RCC 7860 (cell line): ENCODE measurements at places on chromosomes 2 and 18.
A peak's percentile ranks its signal among the peaks of the same experiment; 100 is the strongest.

- no peak for DNase-seq
These were observed 243.5 kb downstream of the ASXL3 start for GRCh38 chr18:33821503-33821902.

DNA sequence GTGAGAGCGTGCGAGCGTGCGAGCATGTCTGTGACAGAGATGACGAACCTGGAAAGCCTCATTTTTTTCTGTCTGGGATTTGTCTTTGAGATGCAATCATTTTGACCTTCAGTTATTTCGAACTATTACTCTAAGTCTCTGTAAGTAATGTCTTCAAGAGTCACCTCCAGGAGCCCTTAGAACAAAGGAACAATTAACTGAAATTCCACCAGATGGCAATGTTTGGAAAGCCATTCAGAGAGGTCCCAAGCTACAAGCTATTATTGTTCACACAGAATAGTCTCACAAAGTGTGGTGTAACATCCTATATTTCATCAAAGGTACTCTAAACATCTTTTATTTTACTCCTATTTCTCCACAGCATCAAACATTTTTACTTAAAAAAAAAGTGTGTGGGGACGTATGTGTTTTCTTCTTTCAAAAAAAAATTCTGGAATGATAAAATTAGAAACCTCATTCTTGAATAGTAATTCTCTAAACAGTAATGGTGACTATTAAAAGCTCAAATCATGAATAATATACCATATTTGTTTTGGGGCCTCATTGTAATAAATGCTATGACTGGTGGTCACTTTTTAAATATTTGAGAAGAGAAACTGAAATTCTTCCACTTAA lies 35.1 kb upstream of the MAPRE2 start:
- peak; percentile 42 for DNase-seq

DNA sequence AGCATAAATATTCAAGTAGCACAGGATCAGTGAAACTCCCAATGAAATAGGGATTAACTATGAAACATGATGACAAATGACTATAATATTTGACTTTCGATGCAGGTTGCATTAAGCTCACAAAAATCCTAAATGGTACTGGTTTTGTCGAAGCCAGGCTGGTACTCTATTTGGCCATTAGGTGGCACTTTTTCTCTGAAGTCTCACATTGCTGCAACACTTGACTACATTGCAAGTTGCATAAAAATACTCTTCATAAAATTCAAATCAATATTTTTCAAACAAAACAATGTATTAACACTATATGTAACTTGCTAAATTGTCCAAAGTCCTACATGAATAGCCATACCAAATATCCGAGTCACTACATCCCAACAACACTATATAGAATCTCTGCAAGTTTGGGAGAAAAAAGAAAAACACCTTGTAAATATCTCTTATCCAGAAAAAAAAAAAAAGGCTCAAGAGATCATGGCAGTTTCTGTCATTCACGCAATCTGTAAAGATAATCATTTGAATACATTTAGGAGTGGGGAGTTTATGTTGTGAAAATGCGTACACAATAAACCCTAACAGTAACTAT lies 9.5 kb downstream of the RTTN start:
- DNase-seq, result peak; percentile 32

DNA sequence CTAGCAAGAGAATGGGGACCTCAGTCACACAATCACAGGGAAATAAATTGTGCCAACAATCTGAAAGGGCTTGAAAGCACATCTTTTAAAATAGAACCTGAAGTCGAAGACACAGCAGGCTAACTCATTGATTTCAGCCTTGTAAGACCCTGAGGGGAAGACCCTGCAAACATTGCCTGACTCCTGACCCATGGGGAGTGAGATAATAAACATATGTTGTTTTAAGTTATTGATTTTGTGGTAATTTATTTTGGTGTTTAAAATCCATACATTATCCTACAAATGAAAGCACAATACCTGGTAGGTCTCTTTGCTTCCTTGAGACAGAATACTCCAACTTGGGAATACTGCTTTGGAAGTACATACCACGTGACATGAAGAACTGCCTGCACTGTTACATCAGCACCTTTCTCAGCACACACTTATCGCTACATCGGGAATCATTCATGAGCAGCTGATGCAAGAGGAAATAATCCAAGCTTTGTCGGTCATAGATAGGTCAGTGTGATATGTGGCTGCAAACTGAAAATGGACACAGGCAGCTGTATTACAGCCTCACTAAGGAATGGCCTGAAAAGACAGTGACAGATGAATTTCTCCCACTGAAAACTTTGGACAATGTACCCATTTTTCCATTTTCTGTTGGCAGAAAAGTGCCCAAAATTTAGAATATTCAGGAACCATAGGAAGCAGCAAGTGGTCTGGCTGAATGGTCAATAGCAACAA lies 494.5 kb upstream of the MAP2 start:
- no peak for DNase-seq

DNA sequence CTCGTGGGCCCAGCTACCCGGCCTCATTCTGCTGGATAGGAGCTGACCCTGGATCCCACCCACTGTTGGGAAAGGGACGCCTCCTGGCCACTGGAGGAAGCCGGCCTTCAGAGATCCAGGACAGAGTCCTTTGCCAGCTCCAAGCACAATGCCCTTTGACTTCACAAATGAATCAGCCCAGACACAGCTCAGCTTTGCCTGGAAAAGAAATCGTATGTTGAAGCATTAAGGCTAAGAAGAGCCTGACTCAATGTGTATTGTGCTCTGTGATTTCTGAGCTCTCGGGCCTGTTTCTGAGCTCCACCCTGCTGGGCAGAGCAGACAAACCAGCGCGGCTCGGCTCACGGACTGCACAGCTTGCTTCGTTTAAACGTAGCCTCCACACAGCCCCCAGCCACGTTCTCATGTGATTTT lies 162.9 kb upstream of the APCDD1 start:
- DNase-seq, result no peak

DNA sequence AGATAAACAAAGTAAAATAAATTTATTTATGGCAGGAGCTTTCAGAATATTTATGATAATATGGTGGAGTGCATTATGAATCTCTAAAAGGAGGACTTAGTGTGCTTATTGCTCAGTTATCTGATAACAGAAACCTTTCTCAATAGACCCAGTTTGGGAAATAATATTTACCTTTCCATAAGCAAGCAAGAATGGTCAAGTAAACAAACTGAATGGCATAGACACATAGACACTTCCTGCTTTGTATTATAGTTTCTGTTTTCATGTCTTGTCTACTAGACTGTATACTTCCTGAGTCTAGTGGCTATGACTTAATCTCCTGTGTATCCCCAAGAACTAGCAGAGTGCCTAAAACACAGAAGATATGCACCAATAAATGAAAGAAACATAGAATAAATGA lies 87.8 kb downstream of the UPP2 start:
- no peak for DNase-seq

- no peak for DNase-seq
These were observed 217.5 kb downstream of the GLI2 start for GRCh38 chr2:120953066-120953756.

DNA sequence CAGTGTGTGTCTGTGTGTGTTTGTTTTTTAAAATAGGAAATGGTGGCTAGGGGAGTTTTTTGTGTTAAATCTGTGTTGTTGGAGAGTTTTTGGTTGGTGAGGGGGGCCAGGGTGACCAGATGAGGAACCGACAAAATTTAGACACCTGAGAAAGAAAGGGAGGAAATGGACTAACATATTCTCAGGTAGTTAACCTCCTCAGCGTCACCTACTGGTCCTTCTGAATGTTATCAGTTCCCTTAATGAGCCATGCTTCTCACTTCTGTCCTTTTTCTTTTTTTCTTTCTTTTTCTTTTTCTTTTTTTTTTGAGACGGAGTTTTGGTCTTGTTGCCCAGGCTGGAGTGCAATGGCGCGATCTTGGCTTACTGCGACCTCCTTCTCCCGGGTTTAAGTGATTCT lies 107.0 kb downstream of the FMNL2 start:
- DNase-seq, result no peak

DNA sequence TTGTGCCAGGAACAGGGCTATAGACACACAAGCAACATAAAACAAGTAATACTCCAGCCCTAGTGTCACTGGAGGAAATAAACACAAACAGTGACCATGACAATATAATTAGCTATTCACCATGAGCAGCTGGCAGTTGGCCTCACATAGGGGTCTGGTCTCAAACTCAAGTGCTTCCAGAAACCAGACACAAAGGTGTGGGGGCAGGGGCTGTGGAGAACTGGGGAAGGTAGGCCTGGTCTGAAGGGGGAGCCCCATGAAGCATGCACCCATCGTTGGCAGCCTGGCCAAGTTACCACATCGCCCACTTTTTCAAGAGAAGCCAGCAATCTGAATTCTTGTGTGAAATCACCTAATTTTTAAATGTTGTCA lies 49.5 kb upstream of the SP3 start:
- DNase-seq, result no peak

DNA sequence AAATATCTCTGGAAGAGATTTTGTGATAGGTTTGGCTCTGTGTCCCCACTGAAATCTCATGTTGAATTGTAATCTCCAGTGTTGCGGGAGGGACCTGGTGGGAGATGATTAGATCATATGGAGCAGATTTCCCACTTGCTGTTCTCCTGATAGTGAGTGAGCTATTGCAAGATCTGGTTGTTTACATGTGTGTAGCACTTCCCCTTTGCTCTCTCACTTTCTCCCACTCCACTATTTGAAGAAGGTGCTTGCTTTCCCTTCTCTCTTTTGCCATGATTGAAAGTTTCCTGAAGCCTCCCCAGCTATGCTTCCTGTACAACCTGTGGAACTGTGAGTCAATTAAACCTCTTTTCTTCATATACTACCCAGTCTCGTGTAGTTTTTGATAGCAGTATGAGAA lies 97.0 kb upstream of the FN1 start:
- no peak for DNase-seq

- no peak for DNase-seq
These were observed 687.0 kb downstream of the BCL11A start for GRCh38 chr2:59866436-59866835.

DNA sequence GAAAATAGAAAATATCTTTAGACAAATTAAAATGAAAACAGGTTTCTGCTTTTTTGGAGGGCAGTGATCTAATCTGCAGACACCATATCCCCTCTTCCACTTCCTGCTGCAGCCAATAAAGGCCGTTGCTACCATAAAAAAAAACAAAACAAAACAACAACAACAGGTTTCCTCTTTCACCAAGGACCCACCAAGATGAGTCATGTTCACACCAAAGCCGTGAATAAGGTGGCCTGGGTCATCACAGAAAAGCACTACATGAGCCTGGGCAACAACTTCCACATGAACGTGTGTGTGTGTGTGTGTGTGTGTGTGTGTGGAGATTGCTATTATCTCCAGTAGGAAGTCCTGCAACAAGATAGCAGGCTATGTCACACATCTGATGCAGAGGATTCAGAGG lies 24.8 kb upstream of the TFCP2L1 start:
- no peak for DNase-seq
